Myometrial cell (primary cell): ENCODE measurements at places on chromosomes 6 and 20. TPM values are rescaled to one million over a fixed set of nuclear protein-coding genes. Genes with fewer than 3 reads are reported as not detected.

Gene GGT7
- 9.5 and 14.7 TPM in 2 replicates for total RNA-seq

Gene TFAP2D
- not detected in 2 replicates for total RNA-seq

Gene GJA1
- total RNA-seq: 216 and 237 TPM in 2 replicates

Gene C20orf202
- not detected in 2 replicates for total RNA-seq

Gene IRF4
- not detected in 2 replicates for total RNA-seq

Gene MARCKS
- 57.1 and 60.3 TPM in 2 replicates for total RNA-seq

Gene TAF4
- 2.1 and 5.5 TPM in 2 replicates for total RNA-seq

Gene PRDM1
- 1.2 and 1.8 TPM in 2 replicates for total RNA-seq

Gene MYLK2
- total RNA-seq: 0.18 TPM in 1 of 2 replicates, not detected in the other

Gene CPXM1
- total RNA-seq: 6.4 and 10.1 TPM in 2 replicates

Gene TSBP1
- not detected in 2 replicates for total RNA-seq

Gene WFDC10B
- not detected in 2 replicates for total RNA-seq

Gene MTFR2
- 6.0 and 8.1 TPM in 2 replicates for total RNA-seq

Gene BTNL2
- total RNA-seq: not detected in 2 replicates

Gene BPIFA2
- not detected in 2 replicates for total RNA-seq

Gene WASF1
- total RNA-seq: 4.6 and 9.7 TPM in 2 replicates

Gene DYNLT2
- 0.35 and 1.7 TPM in 2 replicates for total RNA-seq

Gene NKX2-2
- total RNA-seq: not detected in 2 replicates

Gene CCN6
- not detected in 2 replicates for total RNA-seq

Gene PAK5
- total RNA-seq: not detected in 2 replicates

Gene MEI4
- not detected in 2 replicates for total RNA-seq

Gene NKX2-4
- total RNA-seq: not detected in 2 replicates

Gene HSPA12B
- 0.18 TPM in 1 of 2 replicates, not detected in the other for total RNA-seq

Gene SCRT2
- total RNA-seq: not detected in 2 replicates

Gene TP53RK
- 11.3 and 14.7 TPM in 2 replicates for total RNA-seq

Gene PPP1R14C
- not detected in 2 replicates for total RNA-seq

Gene MYMX
- not detected in 2 replicates for total RNA-seq

Gene FAM209A
- total RNA-seq: not detected in 2 replicates

Gene PREX1
- 17.3 and 20.0 TPM in 2 replicates for total RNA-seq

Gene RSPH9
- 0.86 and 1.2 TPM in 2 replicates for total RNA-seq

Gene REM1
- total RNA-seq: under 0.01 TPM in 1 of 2 replicates, not detected in the other

Gene AKAP12
- 47.0 and 64.5 TPM in 2 replicates for total RNA-seq

Gene HFE
- 16.8 and 31.7 TPM in 2 replicates for total RNA-seq

Gene ULBP3
- total RNA-seq: 10.7 and 13.1 TPM in 2 replicates

Gene DDX43
- total RNA-seq: 0.58 TPM in 1 of 2 replicates, not detected in the other

Gene SFTA2
- not detected in 2 replicates for total RNA-seq

Gene RGS19
- 7.5 and 20.2 TPM in 2 replicates for total RNA-seq

Gene NELFCD
- 57.8 and 70.3 TPM in 2 replicates for total RNA-seq

Gene IMPG1
- not detected in 2 replicates for total RNA-seq

Gene RIPPLY2
- total RNA-seq: not detected in 2 replicates

Gene UBD
- total RNA-seq: not detected in 2 replicates

Gene FAM184A
- under 0.01 and 0.18 TPM in 2 replicates for total RNA-seq

Gene NDUFAF5
- total RNA-seq: 23.9 and 28.0 TPM in 2 replicates

Gene HEBP2
- total RNA-seq: 33.5 and 47.0 TPM in 2 replicates

Gene C2
- total RNA-seq: 1.4 and 2.0 TPM in 2 replicates

Gene TFEB
- total RNA-seq: 8.9 and 26.8 TPM in 2 replicates

Gene MAN1A1
- 31.4 and 41.6 TPM in 2 replicates for total RNA-seq

Gene CAGE1
- total RNA-seq: not detected in 2 replicates

Gene HLA-DRB5
- not detected in 2 replicates for total RNA-seq

Gene PKHD1
- total RNA-seq: not detected in 2 replicates

Gene FAXC
- 1.9 and 8.6 TPM in 2 replicates for total RNA-seq

Gene CNR1
- 2.3 and 4.9 TPM in 2 replicates for total RNA-seq

Gene RIMS4
- total RNA-seq: not detected in 2 replicates

Gene MOCS1
- total RNA-seq: 8.1 and 12.2 TPM in 2 replicates

Gene MSH5
- total RNA-seq: 7.8 and 16.7 TPM in 2 replicates

Gene TFAP2A
- total RNA-seq: not detected in 2 replicates
